ENCODE measurements at places on chromosomes 7 and 10. TPM values are rescaled to one million over a fixed set of nuclear protein-coding genes. Genes with fewer than 3 reads are reported as not detected.

GRCh38 chr10:5497948-5498730 lies 1.2 kb downstream of the CALML5 start:
- no peak for DNase-seq

DNA sequence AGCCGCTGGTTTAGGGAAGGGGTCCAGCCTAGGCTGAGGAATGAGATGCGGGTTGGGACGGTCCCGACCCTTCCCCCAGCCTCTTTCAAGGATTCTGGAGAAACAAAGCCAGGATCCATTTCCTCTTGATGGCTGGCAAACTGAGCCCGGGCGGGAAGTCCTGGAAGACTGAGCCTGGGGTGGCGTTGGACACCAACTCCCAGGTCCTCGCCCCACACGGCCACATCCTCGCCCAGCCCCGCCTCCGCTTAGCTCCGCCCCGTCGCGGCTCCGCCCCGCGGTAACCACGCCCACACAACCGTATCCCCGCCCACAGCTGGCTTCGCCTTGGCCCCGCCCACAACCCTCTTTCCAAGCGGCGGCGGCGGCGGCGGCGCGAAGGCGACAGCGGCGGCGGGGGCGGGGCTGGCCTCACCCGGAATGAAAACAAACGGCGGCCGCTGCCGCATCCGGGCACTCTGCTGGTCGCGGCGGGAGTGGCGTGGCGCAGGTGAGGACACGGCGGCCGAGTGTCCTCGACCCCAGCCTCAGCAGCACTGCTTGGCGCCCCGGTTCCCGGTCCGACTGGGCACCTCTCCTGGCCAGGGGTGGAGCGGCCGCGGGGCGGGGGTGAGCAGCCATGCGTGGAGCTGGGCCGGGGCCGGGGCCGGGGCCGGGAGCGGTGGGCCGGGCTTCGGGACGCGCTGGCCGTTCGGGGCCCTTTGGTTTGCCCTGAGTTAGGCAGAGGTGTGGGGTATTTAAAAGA lies at the start of gene NUB1:
NUB1 (plus strand) TSS at position 456 of the 745 bp plus-strand sequence. CDS start 3,538 bp downstream, outside the sequence.
- DNase-seq, result peak; percentile 90

- DNase-seq, result no peak
Measured at GRCh38 chr10:46318799-46319198, 32.0 kb downstream of the ANTXRL start.

- no peak for DNase-seq
Measured at GRCh38 chr7:21334906-21335305, 93.0 kb upstream of the SP4 start.

GRCh38 chr10:1509011-1509530 lies 228.3 kb downstream of the ADARB2 start:
- DNase-seq, result no peak

The DOCK1 gene
- 29.5 TPM for polyA plus RNA-seq

The TMEM236 gene
- 34.3 TPM for polyA plus RNA-seq

All from large intestine (tissue), 12 donors.